ENCODE measurements at places on chromosomes 12 and 14. TPM values are rescaled to one million over a fixed set of nuclear protein-coding genes. Genes with fewer than 3 reads are reported as not detected.

RD3L gene
- total RNA-seq = not detected

GPR162 gene
- 0.48 TPM for total RNA-seq

EIF2S3B gene
- total RNA-seq = 0.77 TPM

TTC5 gene
- total RNA-seq = 18.9 TPM

IQSEC3 gene
- not detected for total RNA-seq

KRT8 gene
- total RNA-seq = 4,836 TPM

SPIC gene
- total RNA-seq = not detected

RNASE4 gene
- total RNA-seq = 6.3 TPM

CD163L1 gene
- total RNA-seq = 0.72 TPM

USP44 gene
- 0.20 TPM for total RNA-seq

LRFN5 gene
- not detected for total RNA-seq

ATL1 gene
- 6.3 TPM for total RNA-seq

AKAP3 gene
- 0.05 TPM for total RNA-seq

SSTR1 gene
- total RNA-seq = not detected

C12orf56 gene
- total RNA-seq = not detected

ANKRD33 gene
- total RNA-seq = not detected

ST8SIA1 gene
- not detected for total RNA-seq

CRIP1 gene
- 1,895 TPM for total RNA-seq

GCN1 gene
- total RNA-seq = 55.1 TPM

PLCZ1 gene
- total RNA-seq = not detected

CLEC4C gene
- not detected for total RNA-seq

GALNT6 gene
- 3.3 TPM for total RNA-seq

DBX2 gene
- not detected for total RNA-seq

KRT76 gene
- not detected for total RNA-seq

ABCC9 gene
- total RNA-seq = 0.08 TPM

MAP1LC3B2 gene
- total RNA-seq = 1.8 TPM

DHRS2 gene
- total RNA-seq = 6.4 TPM

PPP1R13B gene
- 5.0 TPM for total RNA-seq

LRTM2 gene
- total RNA-seq = not detected

GALNT16 gene
- 3.4 TPM for total RNA-seq

GLIPR1L1 gene
- not detected for total RNA-seq

AMHR2 gene
- 0.89 TPM for total RNA-seq
